ENCODE measurements at places on chromosomes 1 and 21.

DNA sequence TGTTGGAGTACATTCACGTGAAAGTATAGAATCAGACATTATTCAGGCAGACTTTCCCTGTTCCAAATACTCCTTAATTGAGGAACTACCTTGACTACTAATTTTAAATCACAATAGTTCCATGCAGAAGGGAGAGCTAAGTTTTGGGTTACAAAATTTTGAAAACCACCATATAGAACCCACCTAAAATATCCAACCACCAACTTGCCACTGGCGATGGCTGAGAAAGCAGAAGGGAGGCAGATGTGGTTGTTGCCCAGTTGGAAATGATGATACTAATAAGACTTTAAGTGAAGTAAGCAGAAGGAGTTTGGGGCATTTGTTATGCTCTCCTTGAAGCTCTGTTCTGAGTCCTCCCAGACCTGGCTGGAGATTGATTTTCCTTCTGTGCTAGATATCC lies 190.7 kb downstream of the HLX start:
- DNase-seq = no peak

- no peak for DNase-seq
Observed at GRCh38 chr1:30242168-30242567, 481.2 kb downstream of the MATN1 start.

GRCh38 chr1:210377731-210378333 lies 49.1 kb downstream of the HHAT start:
- peak; percentile 60 for DNase-seq

DNA sequence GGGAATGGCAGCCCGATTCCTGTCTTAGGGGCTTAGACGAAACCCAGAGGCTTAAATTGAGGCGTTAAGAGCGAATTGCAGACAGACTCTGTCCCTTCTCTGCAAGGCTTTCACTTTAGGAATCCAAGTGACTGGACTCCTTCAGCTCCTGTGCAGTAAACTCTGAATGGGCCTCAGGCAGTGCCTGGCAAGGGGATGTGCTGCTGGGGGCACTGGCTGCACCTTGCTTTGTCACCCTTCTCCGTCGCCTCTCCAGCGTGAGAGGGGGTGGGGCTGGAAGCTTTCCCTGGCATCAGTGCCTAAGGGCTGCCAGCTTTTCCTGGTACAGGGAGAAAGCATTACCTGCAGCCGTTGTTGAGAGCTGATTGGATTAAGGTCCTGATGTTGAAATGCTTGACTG lies 39.9 kb upstream of the NFASC start:
- no peak for DNase-seq

GRCh38 chr1:16043521-16043920 lies at the start of gene CLCNKB:
Gene CLCNKB, plus strand, starts transcription at chr1:16043782. Its CDS starts 711 bp downstream, at chr1:16044493.
- DNase-seq = no peak

DNA sequence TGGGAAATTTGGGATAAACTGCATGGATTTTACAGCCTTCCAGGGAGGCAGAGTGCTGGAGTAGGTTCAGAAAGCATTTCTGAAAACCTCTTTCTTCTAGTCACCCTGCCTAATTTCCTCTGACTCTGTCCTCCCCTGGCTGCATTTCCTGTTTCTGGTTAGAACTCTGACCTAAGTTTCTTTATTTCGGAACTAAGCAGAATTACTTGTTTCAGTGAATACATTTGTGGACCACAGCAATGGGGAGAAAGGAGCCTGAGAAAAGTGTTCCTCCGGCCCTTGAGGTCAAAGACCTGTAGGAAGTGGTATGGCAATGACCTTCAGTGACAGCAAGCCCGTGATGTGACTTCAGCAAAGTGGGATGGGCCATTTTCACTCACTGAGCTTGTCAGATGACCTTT lies 173.4 kb upstream of the RUNX1 start:
- no peak for DNase-seq

GRCh38 chr1:115654125-115654524 lies 12.4 kb downstream of the VANGL1 start:
- no peak for DNase-seq

DNA sequence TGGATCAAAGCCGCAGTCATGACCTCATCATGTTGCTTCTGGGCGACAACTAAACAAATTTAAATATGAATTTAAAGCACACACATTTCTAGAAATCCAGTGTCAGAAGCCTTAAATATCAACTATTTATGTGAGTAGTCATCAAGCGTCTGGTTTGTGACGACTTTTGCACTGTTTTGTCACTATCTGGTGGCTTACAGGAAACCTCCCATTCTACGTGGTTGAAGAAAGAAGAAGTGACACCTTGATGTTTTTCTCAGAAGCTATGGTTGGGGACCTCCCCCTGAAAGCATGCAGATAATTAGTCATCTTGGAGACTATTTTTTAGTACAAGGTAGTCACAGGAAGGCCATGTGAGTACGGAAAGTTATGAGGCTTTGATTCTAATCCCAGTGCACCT lies 58.5 kb downstream of the TENT5C start:
- DNase-seq = no peak

Measured in fibroblast of skin of back (primary cell).